Non-pigmented ciliary epithelial cell (primary cell): ENCODE measurements at places on chromosomes 7 and 10.

DNA sequence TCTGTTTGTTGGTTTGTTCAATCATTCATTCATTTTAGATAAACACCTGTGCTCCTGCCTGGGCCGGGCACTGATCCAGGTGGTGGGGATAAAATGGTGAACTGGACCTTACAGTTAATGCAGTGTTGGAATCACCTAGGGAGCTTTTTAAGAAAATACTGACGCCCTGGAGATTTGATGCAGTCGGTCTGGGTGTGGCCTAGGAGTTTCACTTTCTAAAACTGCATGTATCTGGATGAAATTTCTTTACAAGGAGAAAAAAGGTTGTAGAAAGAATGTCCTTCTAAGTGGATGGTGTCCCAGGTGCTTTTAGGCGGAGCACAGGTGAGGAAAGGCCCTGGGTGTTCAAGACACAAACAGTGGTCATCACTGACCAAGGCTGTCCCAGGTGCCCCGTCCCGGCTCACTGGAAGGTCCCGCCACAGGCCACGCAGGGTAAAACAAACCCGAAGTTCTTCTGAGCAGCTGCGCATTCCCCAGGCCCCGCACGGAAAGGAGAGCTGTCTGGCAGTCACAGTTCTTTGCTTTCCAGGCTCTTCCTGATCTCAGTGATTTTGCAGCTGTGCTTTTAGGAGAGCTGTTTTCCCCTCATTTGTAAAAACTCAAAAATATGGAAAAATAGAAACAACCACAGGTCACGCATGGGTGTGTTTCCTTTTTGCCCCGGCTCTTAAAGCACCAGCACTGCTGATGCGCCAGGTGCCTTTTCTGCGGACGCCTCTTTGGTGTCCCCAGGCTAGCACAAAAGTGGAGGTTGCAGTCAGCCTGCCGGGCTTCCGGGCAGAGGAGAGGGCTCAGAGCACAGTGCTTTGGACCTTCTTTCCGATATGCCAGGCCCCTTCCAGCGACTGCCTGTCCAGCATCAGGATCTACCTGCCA, 161.9 kb downstream of the GRK5 start:
- DNase-seq, result no peak

DNA sequence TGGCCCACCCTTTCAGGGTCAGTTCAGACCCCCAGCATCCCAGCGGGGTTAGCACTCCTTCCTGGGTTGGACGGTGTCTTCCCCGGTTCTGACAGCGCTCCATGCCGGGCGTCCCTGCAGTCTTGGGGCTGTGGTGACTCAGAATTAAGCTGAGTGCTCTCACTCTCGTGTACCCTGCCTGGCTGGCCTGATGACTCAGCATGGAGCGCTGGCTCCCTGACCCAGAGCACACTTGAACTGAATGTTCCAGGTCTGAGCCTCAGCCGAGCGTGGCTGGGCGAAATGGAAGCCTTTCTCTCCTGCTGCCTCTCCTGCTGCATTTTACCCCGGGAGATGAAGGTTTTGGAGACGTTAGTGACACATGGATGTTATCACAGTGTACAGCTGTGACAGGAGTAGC, 7.1 kb downstream of the BAG3 start:
- DNase-seq, result peak; percentile 73

GRCh38 chr7:151374726-151375125, 33.1 kb downstream of the NUB1 start:
- DNase-seq, result no peak

DNA sequence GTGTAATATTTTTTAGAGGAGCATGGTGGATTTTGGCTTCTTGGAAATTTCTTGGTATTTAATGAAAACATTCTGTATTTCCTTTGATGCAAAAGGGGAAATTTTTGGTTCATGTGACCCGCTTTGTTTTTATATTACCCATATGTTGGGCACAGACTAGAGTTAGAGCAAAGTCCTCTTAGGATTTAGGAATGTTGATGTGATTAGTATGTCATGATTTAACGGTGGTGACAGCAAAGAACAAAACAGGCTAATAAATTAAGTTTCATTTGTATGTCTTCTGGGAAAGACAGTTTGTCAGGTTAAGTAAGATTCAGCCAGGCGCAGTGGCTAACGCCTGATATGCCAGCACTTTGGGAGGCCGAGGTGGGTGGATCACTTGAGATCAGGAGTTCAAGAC, 304.6 kb downstream of the REEP3 start:
- DNase-seq, result no peak

DNA sequence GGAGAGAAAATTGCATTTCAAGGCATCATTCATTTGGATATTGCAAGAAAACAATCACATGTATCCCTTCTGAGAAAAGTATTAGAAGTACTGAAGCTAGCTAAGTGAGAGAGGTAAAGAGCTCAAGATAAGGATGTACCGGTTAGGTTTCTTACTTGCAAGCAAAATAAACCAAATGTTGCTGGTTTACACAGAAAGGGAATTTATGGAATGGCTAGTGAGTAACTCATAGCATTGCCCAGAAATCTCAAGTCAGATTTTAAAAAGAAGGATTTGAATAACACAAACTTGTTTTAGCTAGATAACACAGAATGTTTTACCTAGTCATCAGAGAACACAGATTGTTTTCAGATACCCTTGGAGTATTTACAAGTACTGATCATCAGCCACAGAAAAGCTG, 30.6 kb downstream of the KLHL7 start:
- DNase-seq, result no peak

- peak; percentile 20 for DNase-seq
Observed at GRCh38 chr7:5177060-5177459, 13.0 kb upstream of the WIPI2 start.

DNA sequence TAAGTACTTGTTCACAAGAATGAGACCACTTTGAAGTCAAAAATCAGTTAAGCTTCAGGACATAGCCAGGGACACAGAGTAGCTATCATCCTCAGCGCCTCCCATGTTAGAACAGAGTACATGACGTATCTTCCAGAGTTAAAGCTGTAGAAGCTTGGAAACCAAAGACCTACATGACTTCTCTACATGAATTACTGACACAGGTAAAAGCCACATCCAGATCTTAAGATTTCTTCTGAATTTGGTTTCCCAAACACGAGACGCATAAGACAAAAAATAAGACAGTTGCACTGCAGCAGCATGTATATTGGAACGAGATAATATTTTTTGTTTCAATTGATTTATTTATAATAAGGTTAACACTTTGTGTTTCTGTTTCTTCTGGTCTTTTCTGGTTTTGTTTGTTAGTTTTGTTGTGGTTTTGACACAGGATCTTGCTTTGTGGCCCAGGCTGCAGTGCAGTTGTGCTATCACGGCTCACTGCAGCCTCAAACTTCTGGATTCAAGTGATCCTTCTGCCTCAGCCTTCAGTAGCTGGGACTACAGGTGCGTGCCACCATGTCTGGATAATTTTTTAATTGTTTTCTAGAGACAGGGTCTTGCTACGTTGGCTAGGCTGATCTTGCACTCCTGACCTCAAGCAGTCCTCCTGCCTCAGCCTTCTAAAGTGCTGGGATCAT, 10.2 kb upstream of the EPC1 start:
- DNase-seq, result no peak

DNA sequence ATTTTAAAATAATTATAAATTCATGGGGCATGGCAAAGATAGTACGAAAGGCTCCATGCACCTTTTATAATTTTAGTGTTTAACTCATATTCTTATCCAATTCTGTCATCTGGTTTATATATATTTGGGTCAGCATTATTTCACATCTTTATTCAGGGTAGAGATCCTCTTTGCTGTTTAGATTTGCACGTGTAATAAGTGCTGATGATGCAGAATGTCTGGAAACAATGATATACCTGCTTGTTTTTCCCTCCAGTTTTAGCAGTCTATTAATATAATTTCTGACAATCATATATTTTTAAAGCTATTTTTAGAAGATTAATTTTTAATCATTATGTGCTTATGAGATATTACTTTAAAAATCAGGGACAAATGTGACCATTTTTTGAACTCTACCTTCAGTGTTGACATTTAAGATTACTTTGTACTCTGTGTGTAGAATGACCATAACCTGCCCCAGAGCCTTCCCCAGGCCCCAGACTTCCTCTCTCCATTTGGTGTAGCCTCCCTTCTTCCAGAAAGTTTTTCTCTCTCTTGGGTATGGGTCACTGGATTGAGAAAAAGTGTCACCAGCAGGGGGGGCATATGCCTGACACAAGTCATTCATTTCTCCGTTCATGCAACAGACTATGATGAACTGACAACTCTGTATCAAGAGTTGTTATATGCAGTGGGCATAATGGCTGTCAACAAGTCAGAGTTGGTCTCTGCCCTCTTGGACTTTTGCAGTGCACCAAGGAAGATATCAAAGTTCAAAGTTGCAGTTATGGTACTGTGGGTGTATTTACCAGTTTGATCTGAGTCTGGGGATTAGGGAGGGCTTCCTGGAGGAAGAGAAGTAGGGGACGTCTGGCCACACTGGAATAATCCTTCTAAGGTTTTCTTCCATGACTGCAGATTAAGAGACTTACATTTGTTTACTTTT, 192.6 kb upstream of the CCDC6 start:
- DNase-seq, result no peak

DNA sequence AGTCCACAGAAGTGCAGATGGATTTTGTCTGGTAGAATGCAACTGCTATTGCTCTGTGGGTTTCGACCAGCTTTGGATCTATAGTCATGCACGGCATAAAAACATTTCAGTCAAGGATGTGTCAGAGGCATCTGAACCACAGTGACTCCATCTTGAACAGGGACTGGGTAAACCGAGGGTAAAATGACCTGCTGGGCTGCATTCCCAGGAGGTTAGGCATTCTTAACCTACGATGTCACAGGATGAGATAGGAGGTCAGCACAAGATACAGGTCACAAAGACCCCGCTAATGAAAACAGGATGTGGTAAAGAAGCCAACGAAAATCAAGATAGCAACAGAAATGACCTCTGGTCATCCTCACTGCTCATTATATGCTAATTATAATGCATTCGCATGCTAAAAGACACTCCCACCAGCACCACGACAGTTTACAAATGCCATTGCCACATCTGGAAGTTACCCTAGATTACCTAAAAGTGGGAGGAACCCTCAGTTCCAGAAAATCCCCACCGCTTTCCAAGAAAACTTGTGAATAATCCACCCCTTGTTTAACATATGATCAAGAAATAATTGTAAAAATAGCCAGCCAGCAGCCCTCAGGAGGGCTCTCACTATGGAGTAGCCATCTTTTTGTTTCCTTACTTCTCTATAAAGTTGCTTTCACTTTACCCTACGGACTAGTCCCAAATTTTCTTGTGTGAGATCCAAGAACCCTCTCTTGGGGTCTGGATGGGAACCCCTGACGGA, 50.7 kb upstream of the CPXM2 start:
- DNase-seq, result no peak

- DNase-seq, result no peak
Observed at GRCh38 chr7:66352071-66352470, 146.9 kb downstream of the TPST1 start.

- no peak for DNase-seq
Observed at GRCh38 chr7:25314731-25315267, 86.5 kb upstream of the NPVF start.

- DNase-seq, result no peak
Observed at GRCh38 chr7:141014125-141014523, 628 bp downstream of the MRPS33 start.

- DNase-seq, result no peak
Observed at GRCh38 chr10:119478111-119478802, 64.3 kb downstream of the RGS10 start.

DNA sequence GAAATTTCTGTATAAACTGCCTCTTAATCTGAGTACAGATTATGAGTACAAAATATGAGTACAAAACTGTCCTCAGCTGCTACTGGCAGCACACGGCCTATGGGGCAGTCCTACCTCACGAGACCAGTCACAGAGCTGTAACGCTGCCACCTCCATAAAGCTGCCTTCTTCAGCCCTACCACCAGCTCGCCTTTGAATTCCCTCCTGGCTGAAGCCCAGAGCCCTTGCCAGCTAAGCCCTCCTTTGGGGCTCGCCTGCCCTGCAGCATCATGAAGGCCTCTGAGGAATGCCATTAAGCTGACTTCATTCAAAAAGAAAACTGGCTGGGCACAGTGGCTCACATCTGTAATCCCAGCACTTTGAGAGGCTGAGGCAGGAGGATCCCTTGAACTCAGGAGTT, 180.0 kb upstream of the SH2B2 start:
- no peak for DNase-seq

GRCh38 chr10:42753126-42753506, 29.5 kb upstream of the BMS1 start:
- peak; percentile 18 for DNase-seq

GRCh38 chr7:66739953-66740301, 606 bp upstream of the RABGEF1 start:
- no peak for DNase-seq

DNA sequence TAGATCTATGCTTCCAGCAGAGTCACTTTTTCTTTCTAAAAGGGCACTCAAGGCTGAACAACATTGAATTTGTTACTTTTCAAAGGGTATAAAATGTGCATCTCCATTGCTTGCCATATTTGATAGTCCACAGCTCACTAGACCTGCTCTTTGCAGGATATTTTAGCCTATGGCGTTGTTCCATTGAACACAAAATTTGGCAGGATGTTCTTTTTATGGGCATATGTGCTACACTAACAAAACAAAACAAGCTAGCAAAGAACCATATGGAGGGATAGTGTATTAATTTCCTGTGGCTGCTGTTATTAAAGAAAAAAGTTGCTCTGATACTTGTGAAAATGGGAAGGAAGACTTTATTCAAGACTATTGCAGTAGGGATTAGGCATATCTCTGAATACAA, 828.7 kb downstream of the TYW1 start:
- DNase-seq, result no peak

DNA sequence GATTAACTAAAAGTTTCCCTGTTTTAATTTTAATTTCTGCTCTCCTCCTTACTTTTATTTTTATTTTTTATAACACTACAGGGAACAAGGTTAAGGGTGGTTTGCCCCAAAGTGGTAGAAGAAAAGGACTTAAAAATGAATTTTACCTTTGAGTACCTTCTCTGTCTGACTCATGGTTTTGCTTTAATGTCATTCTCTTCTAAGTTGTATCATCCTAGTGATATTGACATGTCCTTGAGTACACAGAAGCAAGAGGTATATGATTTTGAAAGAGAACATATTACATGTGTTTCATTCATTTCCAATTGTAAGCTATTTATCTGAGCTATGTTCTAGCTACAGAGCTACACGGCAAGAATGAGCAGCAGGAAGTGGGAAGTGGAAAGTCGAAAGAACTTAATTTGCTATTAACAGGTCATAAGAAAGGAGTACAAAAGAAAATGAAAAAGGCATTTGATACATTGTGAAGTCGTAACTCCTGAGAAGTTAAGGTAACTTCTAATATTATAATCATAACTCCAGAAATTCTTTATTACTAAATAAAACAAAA, 112.5 kb downstream of the SEMA3A start:
- DNase-seq, result no peak
